ENCODE measurements at places on chromosomes 13 and 19.

GRCh38 chr13:23433171-23434153, at the start of gene SACS:
SACS (minus strand) TSS chr13:23433702; CDS start chr13:23411239, 22,463 bp downstream.
- peak; percentile 14 for DNase-seq

GRCh38 chr13:30523211-30523610, 57.5 kb upstream of the HMGB1 start:
- no peak for DNase-seq

- DNase-seq = no peak
Measured at GRCh38 chr13:45941261-45941660, 89.7 kb upstream of the SIAH3 start.

DNA sequence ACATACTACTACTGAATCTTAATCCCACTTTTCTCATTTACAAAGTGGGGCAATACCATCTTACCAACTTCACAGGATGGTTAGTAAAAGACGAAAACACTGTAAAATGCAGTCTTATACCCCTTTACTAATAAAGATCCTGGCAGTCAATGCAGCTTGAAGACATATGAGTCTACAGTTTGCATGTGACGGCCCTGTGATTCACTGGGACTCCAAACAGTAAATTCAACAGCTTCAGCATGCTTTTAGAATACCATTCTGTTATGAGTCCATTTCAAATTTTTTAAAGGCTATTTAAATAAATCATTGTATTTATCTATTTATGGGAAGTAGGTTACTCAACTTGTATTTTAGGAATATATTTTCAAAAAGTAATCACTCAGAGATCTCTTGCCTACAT, 629.1 kb downstream of the LIG4 start:
- DNase-seq = no peak
